ENCODE measurements at places on chromosomes 2 and 18. TPM values are rescaled to one million over a fixed set of nuclear protein-coding genes. Genes with fewer than 3 reads are reported as not detected.

GRCh38 chr18:34330308-34330707, 105.6 kb upstream of the NOL4 start:
- DNase-seq = no peak

GRCh38 chr2:26758790-26759321, 5.2 kb upstream of the SLC35F6 start:
- DNase-seq = no peak

DNA sequence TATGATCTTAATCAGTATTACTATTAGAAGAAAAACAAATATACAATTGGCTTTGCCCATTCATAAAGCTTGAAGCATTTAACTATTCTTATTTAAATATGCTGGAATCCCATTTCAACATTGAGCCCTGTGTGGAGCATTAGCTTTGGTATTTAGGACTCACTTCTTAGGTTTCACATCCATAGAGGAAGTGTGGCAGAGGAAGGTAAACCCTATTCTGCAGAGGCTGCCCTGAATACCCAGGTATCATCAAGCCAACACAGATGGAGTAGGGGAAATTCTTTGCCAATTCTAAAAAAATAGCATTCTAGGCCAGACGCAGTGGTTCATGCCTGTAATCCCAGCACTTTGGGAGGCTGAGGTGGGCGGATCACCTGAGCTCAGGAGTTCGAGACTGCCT, 361.5 kb downstream of the FIGN start:
- no peak for DNase-seq

DNA sequence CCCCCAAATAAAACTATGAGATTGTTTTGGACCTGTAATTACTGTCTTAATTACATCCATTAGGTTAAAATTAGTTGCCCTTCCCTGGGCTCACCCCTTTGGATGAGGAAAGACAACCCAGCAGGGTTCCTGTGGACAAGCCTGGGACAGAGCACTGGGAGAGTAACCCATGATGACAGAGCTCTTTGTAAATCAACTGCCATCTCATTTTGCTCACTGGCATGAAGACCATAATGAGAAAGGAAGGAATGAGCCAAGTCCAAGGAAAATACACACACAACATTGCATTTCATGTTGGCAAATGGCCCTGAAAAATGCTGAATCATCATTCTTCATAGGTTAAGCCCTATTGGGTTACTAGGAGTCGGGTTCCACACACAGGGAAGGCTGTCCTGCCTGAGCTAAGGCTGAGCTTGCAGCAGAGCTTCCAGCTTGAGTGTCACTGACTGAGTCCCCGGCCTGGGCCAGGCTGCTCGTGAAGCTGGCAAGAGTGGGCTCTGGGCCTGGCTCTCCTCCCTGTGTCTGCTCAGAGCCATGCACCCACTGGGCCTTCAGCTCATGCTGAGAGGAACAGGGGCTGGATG, 94.1 kb upstream of the ACAA2 start:
- DNase-seq = no peak

GRCh38 chr18:8348051-8348720, 261.1 kb upstream of the RAB12 start:
- no peak for DNase-seq

DNA sequence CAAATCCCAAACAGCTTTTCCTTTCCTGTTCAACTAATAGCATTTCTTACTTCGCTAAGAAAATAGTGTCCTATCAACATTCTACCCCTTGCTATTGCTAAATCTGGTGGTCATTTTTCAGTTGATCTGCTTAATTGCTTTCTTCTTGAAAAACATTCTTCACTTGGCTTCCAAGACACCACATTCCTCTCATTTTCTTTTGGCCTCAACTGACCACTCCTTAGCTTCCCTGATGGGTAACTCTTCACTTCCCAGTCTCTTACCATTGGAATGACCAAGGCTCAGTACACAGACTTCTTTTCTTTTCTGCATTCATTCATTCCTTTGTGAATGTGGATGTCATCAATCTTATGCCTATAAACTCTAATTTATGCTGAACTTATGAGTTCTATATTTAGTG, 230.8 kb upstream of the CDH2 start:
- no peak for DNase-seq

DNA sequence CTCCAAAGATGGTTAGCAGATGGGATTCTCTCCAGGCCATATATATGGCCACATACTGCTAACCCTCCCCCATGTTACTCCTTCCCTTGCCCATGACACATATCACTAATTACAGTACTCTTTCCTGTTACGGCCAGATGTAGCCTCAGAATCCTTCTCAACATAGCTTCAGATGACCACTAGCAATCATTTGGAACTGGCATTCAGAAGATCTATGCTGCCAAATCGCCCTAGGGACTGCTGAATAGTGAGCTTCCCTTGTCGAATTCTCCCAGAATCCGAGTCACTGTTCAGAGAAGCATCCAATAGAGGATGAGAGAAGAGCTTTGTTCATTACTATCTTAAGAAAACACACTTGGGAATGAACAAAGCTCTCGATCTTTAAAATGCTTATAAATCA, 121.2 kb upstream of the TANK start:
- no peak for DNase-seq

GRCh38 chr18:76686737-76687231, 135.6 kb upstream of the ZNF236 start:
- peak; percentile 29 for DNase-seq

GRCh38 chr2:137689549-137689948, 274.7 kb upstream of the HNMT start:
- no peak for DNase-seq

RNF144A gene
- 17.9 TPM for total RNA-seq

POTEJ gene
- total RNA-seq = not detected

PLCD4 gene
- 0.99 TPM for total RNA-seq

ABCG8 gene
- total RNA-seq = not detected

ASXL3 gene
- 6.7 TPM for total RNA-seq

GULP1 gene
- 5.7 TPM for total RNA-seq

PDE1A gene
- 17.3 TPM for total RNA-seq

TBR1 gene
- total RNA-seq = not detected

All from left ventricle myocardium inferior (tissue), 1 donor.